ENCODE measurements at places on chromosomes 4 and X.

- no peak for DNase-seq
These were observed 125.0 kb downstream of the SPCS3 start for GRCh38 chr4:176444741-176445140.

GRCh38 chr4:152605641-152606335 lies 69.9 kb upstream of the FBXW7 start:
- DNase-seq, result no peak

DNA sequence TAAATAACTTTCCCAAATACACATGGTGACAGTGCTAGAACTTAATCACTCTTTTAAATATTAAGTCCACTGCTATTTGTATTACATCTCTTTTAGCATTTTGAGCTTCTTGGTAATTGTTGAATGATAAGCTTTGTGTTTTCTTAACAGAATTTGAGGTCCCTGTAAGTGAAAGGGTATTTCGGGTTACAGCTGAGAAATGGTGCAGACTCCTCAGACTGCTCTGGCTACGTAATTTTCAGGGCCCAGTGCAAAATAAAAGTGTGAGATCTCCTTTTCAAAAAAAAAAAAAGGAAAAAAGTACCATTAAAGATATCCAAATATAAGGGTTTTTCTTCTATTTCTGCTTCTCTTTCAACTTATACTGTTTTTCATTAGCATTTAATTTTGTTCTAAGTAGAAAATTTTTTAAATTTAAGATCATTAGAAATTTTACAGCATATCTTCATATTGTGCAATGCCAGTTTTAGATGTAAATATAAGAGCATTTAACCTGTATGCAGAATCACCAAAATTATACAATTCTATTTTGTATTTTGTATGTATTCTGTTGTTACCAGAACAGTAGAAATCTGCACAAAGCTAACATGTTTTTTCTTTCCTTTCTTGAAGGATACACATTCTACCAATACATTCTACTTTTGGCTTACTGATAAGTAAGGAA lies 33.6 kb upstream of the FGF5 start:
- no peak for DNase-seq

- no peak for DNase-seq
These were observed 2302.5 kb downstream of the ARAP2 start for GRCh38 chr4:33941854-33942253.

GRCh38 chr4:89316931-89317366 lies 9.3 kb upstream of the GPRIN3 start:
- DNase-seq, result no peak

GRCh38 chr4:16457944-16458343 lies 231.7 kb upstream of the TAPT1 start:
- no peak for DNase-seq

- DNase-seq, result no peak
These were observed 103.2 kb upstream of the FRG1 start for GRCh38 chr4:189837471-189837870.

GRCh38 chr4:113784497-113785250 lies 23.1 kb upstream of the CAMK2D start:
- no peak for DNase-seq

DNA sequence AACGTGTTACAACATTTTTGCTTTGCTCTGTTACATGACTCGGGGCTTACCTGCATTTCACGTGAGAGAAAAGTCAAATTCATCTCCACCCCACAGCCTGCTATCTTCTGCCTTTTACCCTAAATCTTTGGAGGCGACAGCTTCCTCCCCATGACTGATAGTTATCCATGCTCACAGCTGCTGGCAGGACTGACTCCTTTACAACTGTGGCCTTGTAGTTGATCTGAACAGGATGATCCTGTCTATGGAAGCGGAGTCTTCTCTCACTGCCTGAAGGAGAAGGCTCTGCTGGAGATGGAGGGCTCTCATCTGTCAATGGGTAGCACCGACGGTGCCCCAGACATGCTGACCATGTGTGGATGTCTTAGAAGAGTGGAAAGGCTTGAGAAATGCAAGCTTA lies 151.0 kb downstream of the CBR4 start:
- DNase-seq, result no peak

DNA sequence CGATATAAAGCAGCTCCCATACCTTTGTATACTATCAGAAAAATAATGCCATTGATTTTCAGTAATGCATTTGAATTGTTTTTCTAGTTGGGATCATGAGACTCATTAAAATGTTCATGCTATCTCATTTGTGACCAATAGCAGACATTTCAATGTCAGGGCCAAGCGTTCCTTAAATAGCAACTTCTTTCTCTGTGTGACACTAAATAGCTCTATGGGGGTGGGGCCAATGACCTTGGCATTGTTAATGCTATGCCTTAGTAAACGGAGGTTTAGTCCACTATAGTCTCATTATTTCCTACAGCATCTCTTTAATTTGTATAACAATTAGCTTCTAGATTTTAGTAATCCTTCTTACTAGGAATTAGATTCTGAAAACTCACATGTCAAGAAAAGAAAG lies 48.6 kb upstream of the ARHGAP24 start:
- DNase-seq, result no peak

DNA sequence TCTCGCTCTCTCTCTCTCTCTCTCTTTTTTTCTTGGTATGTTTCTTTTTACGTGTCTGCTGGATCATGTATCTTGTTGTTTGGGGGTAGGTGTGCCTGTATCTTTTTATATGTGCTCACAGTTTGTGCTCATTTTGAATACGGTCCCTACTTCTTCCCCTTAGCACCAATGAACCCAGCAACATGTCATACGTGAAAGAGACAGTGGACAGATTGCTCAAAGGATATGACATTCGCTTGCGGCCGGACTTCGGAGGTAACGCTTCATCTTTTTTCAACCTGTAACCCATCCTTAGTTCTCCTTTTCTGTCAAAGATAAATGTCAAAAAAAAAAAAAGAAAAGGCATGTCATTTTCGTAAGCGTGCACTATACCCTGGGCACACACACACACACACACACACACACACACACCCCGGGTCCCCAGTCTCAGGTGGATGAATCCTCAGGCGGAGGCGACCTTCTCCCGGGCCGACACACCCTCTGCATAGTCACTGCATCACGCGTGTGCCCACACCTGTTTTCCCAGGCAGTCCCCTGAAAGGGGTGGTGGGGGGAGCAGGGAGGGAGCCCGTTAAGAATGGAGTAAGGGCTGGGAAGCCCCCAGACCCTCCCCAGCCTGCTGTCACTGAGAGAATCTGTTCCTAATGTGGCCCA lies 511 bp downstream of the GABRB1 start:
- DNase-seq, result no peak

DNA sequence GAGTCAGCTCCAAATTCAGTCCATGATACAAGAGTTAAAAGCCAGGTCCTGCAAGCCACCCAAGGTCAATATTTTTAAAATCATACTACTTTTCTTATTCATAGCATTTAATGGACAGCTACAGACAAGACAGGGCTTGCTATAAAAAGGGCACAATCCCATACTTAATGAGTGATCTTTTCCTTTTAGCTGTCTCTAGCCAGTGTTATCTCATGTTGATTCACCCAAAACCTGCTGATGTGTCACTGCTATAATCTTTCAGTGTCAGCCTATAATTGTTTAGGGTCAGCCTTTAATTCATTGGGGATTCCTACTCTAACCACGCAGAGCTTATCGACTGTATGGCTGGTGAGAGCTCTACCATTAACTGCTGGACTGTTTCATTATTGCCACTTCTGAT lies 51.2 kb upstream of the HCCS start:
- no peak for DNase-seq

DNA sequence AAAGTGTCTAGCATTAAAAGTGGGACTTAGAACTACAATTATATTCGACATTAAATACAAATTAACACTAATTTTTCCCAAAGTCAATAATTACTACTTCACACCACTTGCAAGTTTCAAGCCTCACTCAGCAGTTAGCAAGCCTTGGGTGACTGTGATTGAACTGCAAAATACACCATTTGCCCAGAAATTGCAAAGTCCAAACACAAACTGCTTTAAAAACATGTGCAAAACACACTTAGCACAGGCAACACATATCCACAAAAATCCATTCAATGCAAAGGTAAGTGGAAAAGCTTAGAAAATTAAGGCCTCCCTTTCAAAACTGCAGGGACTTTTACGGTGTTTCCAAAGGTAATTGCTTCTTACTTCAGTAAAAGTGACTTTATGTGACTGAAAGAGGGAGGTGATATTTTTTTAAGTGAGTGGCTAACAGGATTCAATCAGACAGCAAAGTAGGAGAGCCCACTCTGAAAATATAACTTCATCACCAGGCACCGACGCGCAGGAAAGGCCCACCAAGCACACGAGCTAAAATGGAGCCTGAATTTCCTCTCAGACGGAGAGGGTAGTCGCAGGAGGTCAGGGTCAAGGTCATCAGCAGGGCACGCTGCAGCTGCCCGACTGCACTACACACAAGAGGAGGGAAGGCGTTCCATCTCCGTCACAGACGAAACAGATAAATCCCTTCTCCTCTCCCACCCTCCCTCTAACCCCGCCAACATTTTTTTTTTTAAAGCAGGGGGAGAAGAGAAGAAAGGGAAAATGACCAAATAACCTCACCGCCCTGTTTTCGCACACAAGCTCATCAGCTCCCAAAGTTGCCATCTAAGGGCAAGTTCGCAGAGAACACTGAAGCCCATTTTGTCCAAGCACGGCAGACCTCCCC lies 3.1 kb downstream of the ZNF827 start:
- DNase-seq, result no peak

DNA sequence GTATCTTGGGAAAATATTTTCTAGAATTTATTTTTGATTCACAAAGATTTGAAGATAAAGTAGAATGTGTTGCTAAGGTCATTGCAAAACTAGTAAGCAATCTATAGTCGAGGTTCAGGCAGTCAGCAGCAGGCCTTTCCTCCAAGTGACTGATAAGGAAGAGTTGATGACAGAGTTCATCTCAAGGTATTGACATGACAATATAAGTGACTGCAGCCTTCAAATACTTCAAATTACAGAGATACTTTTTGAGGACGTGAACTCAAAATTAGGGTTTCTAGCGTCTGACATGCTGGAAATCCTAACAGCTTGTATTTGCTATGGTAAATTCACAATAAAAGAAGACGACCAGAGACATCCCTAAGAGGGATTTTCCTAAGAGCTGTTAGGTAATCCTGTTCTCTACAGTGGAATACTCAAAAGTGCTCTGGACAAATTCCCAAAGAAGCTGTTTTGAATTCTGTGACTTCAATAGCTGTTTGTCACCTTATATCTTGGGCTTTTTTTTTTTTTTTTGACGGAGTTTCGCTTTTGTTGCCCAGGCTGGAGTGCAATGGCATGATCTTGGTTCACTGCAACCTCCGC lies 7.4 kb downstream of the ARHGAP10 start:
- no peak for DNase-seq

- no peak for DNase-seq
These were observed 30.8 kb upstream of the TBL1X start for GRCh38 chrX:9434051-9434550.

DNA sequence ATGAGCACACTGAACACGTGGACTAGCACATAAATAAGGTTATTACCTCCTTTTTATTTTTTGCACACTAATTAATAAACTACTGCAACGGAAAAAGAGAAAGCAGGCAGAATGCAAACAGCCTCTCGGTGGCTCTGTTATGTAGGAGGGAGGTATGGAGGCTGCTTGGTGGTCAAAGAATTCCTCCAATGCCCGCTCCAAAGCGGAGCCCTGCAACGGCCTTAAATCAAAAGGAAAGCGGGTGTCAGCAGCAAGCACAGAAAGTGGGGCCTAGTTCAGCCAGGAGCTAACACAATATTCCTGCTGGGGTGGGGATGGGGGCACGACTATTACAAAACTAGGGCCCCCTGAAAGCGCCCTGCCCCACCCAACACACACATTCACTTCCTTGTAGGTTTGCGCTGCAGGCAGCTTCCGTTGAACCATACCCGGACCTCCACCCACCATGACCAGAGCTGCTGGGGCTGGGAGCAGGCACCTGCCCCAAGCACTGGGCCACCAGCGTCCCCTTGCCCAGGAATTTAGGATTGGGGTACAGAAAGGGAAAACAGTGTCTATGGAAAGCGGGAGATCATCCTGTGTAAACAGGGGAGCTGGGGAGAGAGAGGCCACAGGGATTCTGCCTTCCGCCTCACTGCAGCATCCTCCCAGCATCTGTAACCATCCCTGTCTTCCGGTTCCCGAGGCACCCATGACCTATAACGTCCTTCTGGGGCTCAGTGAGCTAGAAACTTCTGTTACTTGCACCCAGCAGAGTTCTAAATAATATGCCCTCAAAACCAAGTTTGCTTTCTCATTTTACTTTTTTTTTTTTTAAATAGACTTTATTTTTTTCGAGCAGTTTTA lies 57.1 kb upstream of the DDX3X start:
- no peak for DNase-seq
